ENCODE measurements at places on chromosomes 5 and 9.
A peak's percentile ranks its signal among the peaks of the same experiment; 100 is the strongest.

GRCh38 chr9:125638239-125639045 is 68.6 kb downstream of the MAPKAP1 start:
- DNase-seq: no peak

- no peak for DNase-seq
These were observed 373.3 kb upstream of the SEMA6A start for GRCh38 chr5:116947691-116948528.

DNA sequence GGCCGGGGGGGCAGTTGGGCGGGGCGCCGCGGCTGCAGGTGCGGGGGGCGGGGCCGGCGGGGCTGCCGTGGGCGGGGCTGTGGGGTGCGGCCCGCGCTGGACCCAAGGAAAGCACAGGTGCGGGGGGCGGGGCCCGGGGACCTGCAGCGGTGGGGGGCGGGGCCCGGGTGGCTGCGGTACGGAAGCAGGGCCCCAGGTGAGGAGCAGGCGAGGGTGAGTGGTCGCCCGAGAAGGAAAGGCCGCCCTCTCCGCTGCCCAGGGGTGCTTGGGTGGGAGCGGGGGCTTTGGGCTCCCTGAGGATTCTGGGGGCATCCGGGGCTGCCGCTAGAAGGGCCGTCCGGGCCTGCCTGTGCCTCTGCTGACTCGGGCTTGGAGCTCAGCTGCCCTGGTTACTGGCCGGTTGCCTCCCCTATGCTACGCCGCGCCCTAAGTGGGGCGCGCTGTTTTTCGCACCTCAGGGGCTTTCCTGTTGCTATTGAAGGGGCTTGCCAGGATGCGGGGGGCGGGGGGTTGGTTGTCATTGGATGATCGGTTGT is 767 bp downstream of the RALGPS1 start:
- DNase-seq: peak; percentile 16

DNA sequence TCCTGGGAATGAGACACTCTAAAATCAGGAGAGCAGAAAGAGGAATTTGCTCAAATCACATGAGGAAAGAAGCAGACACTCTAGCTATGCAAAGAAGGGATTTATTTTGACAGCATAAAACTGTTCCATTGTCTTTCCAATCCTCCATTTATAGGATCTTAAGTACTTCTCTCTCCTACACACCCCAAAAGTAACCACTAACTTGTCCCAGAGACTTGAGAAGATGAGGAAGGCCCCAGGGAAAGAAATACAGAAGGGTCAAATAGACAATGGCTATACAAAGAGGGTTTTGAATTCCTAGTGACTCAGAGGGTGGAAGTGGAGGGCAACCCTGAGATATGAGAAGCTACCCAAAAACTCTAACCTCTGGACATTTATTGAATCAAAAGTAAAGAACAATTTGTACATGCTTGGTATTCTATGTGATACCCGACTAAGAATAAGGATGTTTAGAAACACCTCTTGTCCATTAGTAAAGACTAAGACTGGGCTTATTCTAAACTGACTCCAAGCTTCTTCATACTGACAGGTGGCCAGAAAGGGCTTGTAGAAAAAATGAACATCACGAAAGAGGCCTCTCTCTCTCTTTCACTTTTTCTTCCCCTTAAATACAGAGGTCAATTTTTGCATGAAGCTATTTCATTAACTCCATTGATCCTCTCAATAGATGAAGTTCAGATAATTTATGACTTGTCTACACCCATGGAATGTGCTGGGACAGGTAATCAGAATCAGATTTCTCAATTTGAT is 20.6 kb downstream of the DMAC1 start:
- DNase-seq: no peak

DNA sequence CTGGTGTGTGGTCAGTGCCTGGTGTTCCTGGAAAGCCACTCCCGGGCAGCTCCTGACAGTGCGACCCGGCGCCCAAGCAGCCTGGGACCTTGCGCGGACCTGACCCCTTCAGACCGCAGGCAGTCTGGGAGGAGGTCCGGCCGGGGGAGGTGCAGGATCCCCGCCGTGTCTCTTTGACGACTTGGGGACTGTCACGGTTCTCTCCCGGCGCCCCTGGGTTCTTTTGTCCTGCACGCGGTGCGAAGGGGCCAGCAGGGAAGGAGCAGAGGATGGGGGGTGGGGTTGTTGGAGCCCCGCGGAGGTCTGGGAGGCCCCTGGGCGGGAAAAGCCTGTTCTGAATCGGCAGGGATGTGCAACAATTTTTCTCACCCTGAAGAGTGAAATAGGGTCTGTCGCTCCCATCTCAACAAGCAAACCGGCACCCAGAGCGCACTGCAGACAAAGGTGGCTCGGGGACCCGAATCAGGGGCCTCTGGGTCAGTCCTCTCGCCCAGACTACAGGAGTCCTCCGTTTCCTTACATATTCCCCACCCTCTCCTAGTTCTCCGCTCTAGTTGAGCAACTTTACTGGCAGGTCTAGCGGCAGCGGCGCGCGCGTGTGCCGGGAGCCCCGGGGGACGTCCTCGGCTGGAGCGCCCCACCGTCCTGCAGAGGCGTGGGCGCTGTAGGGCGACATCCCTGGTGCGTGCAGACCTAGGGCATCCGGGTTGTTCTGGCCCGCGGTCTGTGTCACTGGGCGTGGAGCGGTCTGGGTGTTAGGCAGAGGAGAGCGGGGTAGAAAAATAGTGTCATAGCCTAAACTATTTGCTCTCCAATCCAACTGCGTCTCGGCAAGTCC is 1.2 kb downstream of the VCAN start:
- DNase-seq: no peak

GRCh38 chr5:72602696-72603685 is 95.8 kb upstream of the ZNF366 start:
- DNase-seq: no peak

DNA sequence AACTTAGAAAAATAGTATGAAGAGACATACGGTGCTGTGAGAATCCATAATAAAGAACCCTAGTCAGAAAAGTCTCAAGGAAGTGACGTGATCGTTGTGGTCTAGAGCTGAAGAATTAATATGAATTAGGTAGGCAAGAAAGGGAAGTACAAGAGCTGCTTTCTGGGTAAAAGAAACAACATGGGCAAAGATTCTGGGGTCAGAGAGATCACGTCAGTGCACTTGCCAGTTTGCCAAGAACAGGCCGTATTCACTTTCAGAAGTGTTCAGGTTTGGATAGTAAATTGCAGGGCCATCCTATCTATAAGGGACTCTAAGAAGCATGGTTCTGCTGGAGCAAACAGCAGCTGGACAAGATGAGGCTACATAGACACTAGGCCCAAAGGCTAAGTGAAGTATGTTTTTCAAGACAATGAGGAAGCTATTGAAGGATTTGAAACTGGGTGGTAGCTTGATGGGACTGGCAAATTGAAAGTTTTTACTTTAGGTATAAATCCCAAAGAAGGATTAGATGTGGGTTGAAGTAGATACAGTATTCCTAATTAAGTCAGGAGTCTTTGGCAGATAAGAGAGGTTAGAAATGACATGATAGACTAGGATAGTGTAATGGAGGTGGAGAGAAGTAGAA is 4.8 kb upstream of the CHD1 start:
- no peak for DNase-seq

GRCh38 chr9:36401164-36401740 is 1.2 kb upstream of the RNF38 start:
- no peak for DNase-seq

DNA sequence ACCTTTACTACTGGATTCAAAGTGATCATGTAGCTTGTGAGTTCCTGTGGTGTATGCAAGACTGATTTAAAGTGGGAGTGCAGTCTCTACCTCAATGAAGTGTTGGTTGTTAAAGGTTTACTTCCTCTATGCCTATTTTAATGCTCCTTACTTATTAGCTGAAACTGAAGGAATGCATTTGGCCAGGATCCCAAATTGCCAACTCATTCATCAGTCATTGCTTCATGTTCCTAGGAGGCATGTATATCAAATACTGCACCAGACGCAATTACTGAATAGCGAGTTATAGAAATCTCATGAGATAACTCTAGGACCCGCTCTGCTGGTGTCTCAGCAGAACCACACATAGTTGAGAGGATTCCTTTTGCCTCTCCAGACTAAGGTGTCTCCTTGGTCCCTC is 143.0 kb upstream of the RPS23 start:
- DNase-seq: no peak

DNA sequence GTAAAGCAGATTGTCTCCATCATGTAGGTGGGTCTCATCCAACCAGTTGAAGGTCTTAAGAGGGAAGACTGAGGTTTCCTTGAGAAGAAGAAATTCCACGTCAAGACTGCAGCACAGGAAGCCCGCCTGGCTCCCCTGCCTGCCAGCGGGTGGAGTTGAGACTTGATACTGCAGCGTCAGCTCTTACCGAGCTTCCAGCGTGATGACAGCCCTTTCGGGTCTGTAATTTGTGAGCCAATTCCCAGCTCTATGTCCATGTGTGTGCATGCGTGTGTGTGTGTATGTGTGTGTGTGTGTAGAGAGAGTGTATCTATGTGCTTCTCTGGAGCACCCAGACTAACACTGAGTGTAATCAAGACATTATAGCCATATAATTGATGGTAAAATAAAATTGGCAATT is 379.7 kb upstream of the IRX2 start:
- no peak for DNase-seq

DNA sequence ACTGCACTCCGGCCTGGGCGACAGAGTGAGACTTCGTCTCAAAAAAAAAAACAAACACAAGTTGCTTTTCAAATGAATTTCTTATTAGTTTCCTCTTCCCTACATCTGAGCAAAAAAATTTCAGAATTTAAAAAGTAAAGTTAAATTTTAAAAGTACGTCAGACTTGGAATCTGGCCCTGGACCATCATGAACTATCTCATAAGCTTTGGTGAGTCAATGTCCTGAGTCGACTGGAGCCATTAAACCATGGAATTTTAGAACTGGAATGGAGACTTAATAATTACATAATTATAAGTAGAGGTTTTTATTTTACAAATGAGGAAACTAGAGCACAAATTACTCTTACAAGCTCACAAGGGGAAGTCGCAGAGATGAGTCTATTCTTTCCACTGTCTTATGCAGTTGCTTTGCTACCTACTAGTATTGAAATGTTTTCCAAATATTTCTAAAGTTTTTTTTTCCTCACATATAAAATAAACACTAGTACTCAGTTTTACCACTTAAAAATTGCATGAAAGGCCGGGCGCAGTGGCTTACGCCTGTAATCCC is 98.0 kb upstream of the ZNF608 start:
- no peak for DNase-seq

- DNase-seq: no peak
These were observed 113.7 kb downstream of the ACER2 start for GRCh38 chr9:19522558-19522957.

DNA sequence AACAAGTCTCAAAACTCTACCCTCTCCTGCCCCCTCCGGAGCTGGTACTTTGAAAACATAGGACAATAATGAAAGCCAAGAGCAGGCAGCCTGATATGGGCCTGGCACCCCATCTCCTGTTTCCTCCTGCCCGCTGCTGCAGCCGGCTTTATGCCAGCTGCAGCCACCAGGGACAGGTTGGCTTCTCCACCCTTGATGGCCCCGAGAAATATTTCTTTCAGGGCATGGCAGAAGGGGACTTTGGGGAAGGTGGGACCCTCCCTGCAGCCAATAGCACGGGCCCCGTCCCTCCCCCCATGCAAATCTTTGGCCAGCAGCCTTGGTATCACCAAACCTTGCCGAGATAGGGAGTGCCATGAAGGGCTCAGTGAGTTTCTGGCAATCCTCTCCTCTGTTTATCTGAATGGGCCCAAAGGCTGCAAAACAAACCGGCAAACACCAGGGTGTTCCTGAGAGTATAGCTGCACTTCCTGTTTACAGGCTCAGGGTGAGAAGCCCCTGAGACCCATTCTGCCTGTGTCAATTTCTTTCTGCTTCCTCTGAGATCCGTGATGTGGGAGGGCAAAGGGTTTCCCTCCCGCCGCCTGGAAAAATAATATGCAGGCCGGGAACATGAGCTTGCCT is 73.4 kb upstream of the BOD1 start:
- DNase-seq: no peak

DNA sequence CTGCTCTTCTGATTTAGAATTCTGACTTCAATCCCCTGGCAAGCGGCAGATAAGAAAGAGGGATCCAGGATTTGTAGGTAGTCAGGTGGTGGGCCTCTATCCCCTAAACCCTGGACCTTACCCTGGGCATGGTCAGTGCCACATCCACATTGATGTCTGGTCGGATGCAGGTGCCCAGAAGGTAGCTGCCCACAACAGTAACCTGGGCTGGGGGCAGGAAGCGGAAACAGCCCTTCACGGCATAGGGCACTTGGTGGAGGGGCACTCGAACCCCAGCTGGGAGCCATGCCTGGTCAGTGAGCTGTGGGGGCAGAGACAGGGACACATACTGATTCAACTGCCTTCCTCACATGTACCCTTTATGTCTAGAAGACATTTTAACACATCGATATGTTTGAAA is 3.8 kb downstream of the NOL6 start:
- no peak for DNase-seq

- no peak for DNase-seq
These were observed 146.2 kb upstream of the GPR151 start for GRCh38 chr5:146662229-146662628.

DNA sequence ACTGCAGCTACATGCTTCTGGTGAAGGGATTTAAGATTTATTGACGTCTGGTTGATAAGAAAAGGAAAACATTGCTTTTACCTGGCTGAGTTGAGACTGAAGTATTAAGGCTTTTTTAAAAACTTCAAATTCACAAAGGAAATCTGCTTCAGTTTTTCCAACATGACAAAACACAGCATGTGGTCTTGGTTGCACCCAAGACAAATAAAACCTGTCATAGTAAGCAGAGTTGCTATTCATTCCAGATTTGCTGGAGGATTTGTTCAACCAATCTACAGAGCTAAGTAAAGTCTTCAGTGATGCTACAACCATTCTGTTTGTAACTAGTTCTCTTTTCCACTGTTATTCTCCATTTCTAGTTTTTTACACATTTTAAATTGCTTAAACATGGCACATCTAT is 11.3 kb downstream of the C5orf63 start:
- DNase-seq: no peak

DNA sequence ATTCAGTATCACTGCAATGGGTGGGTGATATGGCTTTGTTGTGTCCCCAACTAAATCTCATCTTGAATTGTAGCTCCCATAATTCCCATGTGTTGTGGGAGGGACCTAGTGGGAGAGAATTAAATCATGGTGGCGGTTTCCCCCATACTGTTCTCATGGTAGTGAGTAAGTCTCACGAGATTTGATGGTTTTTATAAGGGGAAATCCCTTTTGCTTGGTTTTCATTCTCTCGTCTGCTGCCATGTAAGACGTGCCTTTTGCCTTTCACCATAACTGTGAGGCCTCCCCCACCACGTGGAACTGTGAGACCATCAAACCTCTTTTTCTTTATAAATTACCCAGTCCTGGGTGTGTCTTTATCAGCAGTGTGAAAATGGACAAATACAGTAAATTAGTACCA is 9.5 kb upstream of the NANS start:
- no peak for DNase-seq
